ENCODE measurements at places on chromosomes 2 and 18. TPM values are rescaled to one million over a fixed set of nuclear protein-coding genes. Genes with fewer than 3 reads are reported as not detected.

Gene PRKAG3
- not detected for total RNA-seq

Gene CCDC93
- 34.3 TPM for total RNA-seq

Gene RAB11FIP5
- 1.7 TPM for total RNA-seq

Gene DCDC2C
- total RNA-seq, result not detected

Gene TRIM43
- not detected for total RNA-seq

Gene ALLC
- not detected for total RNA-seq

Gene SRD5A2
- not detected for total RNA-seq

Gene BCS1L
- 50.1 TPM for total RNA-seq

Gene MC5R
- total RNA-seq, result not detected

Gene QPCT
- not detected for total RNA-seq

Gene SCN9A
- 0.16 TPM for total RNA-seq

Gene MOGAT1
- total RNA-seq, result not detected

Gene GPR75
- total RNA-seq, result 3.0 TPM

Gene ACTG2
- 0.81 TPM for total RNA-seq
